NCI-H2081 treated with DMSO at 0.1 percent for 48 hours (cell line): ENCODE measurements at places on chromosomes 16 and 17.

- DNase-seq = no peak
Observed at GRCh38 chr16:17475104-17475503, 4.3 kb upstream of the XYLT1 start.

DNA sequence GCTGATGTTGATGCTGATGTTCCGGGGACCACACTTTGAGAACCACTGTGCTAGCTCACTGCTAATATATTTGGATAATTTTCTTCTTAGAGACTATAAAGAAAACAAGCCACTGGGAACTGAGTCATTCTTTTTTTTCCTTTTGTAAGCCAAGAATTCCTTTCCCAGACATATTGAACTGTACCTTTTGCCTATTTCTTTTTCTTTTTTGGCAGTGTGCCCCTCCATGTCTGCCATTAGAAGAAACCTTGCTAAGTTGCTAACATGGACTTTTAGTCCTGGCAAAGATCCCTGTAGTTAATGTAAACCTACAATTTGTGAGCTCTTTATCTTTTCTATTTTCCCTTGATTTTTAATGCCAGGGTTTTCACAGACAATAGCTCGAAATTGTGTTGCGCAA lies 17.3 kb upstream of the ERCC4 start:
- no peak for DNase-seq

DNA sequence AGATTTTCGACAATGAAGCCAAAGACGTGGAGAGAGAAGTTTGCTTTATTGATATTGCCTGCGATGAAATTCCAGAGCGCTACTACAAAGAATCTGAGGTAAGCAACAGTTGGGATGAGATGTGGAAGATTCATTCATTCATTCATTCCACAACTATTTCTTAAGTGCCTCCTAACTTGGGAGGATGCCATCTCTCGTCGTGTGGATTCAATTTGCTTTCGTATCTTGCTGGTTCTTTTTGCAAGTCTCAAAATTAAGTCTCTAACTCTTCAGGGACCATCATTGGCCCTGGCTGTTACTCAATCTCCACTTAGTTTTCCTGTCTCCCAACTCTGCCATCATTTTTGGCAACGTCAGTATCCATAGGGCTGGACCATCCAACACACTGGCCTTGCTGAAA lies 85.6 kb upstream of the NOL11 start:
- no peak for DNase-seq

- no peak for DNase-seq
Observed at GRCh38 chr16:68377667-68378393, 67.0 kb downstream of the PRMT7 start.

- DNase-seq = no peak
Observed at GRCh38 chr17:8837563-8838075, 29.9 kb downstream of the PIK3R6 start.

GRCh38 chr16:84720177-84720579 lies 20.4 kb downstream of the USP10 start:
- no peak for DNase-seq

GRCh38 chr17:8158267-8159031 lies 4.3 kb downstream of the VAMP2 start:
- peak; percentile 19 for DNase-seq
